Activated T-helper 17 cell treated with anti-CD3 and anti-CD28 coated beads, Interleukin-2, amount 50 U/mL, for 72 hours (primary cell): ENCODE measurements at places on chromosomes 2 and 18. TPM values are rescaled to one million over a fixed set of nuclear protein-coding genes. Genes with fewer than 3 reads are reported as not detected.

GRCh38 chr2:138307099-138307498, 194.5 kb upstream of the SPOPL start:
- H3K27me3 ChIP-seq, result no peaks in the 10 kb centered on the region
- H3K4me3 ChIP-seq, result no peak overlapping the region
- H3K36me3 ChIP-seq, result no peaks in the 10 kb centered on the region
- H3K27ac ChIP-seq, result no peak overlapping the region
- H3K4me1 ChIP-seq, result no peaks in the 10 kb centered on the region

DNA sequence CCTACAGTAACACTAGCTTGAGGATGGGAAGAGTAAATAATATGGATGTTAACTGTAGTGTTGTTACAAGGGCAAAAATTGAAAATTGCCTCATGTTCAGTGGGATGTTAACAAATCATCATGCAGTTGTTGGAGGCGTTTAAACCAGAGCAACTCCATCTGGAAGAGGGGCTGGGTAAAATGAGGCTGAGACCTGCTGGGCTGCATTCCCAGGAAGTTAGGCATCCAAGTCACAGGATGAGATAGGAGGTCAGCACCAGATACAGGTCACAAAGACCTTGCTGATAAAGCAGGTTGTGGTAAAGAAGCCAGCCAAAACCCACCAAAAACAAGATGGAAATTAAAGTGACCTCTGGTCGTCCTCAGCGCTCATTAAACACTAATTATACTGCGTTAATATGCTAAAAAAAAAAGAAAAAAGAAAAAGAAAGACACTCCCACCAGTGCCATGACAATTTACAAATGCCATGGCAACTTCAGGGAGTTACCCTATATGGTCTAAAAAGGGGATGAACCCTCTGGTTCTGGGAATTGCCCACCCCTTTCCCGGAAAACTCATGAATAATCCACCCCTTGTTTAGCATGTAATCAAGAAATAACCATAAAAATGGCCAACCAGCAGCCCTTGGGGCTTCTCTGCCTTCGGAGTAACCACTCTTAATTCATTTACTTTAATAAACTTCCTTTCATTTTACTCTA, 101.4 kb downstream of the MYO5B start:
- no peak for ATAC-seq
- H3K4me1 ChIP-seq, result no peaks in the 10 kb centered on the region
- H3K36me3 ChIP-seq, result no peaks in the 10 kb centered on the region

GRCh38 chr18:6015364-6015763, 120.0 kb upstream of the TMEM200C start:
- H3K27me3 ChIP-seq, result no peaks in the 10 kb centered on the region
- no peak for ATAC-seq
- H3K4me3 ChIP-seq, result no peak overlapping the region
- no peaks in the 10 kb centered on the region for H3K36me3 ChIP-seq
- H3K27ac ChIP-seq, result no peak overlapping the region

DNA sequence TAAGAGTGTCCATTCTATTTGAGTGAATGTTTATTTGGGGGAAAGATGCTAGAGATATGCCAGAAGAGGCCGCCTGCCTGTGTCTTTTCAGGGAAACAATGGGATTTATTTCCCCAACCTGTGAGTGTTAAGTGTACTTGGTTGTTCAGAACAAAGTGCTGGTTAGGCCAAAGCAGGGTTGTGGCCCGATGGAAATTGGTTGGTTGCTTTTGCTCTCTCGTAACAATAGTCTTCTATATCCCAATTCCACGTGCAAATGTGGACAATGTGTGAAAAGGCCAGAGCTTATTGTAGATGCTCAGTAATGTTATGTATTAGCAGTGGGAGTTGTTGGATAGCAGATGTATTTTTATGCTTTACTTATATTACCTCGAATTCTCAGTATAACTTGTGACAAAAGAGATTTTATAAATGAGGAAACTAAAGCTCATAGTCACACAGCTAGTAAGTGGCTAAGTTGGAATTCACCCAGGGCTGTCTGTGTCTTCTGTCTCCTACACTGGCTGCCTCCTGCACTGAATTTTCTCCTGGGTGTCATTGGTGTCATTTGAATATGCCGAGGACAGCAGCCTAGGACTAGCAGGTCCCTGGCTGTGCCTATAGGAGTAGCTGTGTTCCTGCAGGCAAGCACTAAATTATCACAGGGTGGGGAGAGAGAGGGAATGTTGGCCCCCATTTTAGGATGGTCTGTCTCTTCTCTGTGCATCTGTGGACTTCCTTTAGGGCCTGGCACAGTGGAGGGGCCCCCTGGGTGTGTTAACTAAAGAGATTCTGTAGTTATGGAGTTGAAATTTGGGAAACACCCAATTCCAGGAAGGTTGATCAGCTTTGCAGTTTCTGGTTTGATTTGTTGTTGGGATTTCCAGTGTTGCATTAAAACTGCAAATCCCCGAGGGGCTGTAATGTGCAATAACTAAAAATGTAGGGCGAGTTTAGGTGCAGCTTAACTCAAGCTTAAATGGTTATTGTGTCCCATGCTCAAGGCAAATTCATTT, 21.6 kb downstream of the GPD2 start:
- H3K36me3 ChIP-seq, result no peaks in the 10 kb centered on the region
- H3K4me3 ChIP-seq, result no peak overlapping the region
- peaks cover 26% of the 10 kb centered on the region for H3K4me1 ChIP-seq

DNA sequence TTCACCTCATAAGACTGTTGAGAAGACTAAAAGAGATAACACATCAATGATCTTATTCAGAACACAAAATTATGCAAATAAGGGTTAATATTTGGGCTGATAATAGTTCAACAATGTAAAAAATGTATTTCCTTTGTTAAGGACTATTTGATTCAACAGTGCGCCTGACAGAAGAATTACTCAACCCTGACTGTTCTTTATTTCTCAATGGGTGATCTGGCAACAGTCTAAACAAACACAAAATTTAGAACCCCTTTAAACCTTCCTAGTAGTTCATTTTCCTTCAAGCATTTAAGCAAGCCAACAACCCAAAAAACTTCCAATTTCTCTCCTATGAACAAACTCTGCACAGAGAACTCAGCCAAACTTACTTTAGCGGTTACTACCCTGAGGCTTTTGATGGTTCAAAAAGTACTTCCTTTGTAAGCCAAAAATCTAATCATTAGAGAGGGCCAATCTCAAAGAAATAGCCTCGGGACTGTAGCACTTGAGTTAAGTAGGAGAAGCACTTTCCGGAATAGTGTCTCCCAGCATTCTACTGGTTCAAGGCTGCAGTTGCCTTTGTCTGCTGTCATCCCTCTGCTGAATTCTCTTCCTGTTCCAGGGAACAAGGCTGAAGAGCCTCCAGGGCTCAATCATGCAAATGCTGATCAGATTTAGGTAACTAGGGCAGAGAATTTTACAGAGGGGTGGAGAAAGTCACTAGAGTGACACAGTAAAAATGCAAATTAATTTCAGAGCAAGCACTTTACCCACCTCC, 40.9 kb upstream of the MAPK4 start:
- no peaks in the 10 kb centered on the region for H3K36me3 ChIP-seq
- H3K27me3 ChIP-seq, result peaks cover 16% of the 10 kb centered on the region
- H3K4me1 ChIP-seq, result no peaks in the 10 kb centered on the region
- H3K27ac ChIP-seq, result no peak overlapping the region
- no peak overlapping the region for H3K4me3 ChIP-seq

DNA sequence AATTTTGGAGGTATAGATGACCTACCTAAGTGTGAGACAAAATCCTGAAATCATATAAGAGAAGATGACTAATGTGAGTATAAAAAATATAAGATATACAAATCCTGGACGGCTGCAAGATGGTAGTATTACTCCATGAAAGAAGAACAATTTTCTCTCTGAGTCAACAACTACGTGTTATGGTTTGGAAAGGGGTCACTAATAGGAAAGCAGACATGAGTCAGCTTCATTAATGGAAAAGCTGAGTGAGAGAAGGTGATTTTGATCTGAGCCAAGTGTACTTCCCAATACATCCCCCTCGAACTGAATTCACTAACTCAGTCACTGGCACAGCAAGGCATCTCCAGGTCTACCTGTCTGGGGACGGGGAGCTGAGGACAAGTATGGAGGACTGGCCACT, 20.1 kb upstream of the SELENOI start:
- no peaks in the 10 kb centered on the region for H3K27me3 ChIP-seq
- peak overlapping the region; percentile 67 for H3K27ac ChIP-seq
- H3K4me1 ChIP-seq, result peaks cover 7% of the 10 kb centered on the region
- no peaks in the 10 kb centered on the region for H3K36me3 ChIP-seq

- H3K27me3 ChIP-seq, result peaks cover 3% of the 10 kb centered on the region
- H3K4me3 ChIP-seq, result no peak overlapping the region
- H3K27ac ChIP-seq, result no peak overlapping the region
- ATAC-seq, result no peak
These were observed 76.5 kb upstream of the HAAO start for GRCh38 chr2:42868874-42869273.

YIPF4 gene
- 36.9 TPM for total RNA-seq

SP9 gene
- not detected for total RNA-seq
